Gastrocnemius medialis (tissue), 4 donors: ENCODE measurements at places on chromosomes 2 and 18. TPM values are rescaled to one million over a fixed set of nuclear protein-coding genes. Genes with fewer than 3 reads are reported as not detected.

The LGALSL gene
- 3.8 TPM for total RNA-seq

The UGT1A3 gene
- total RNA-seq: not detected

The NR4A2 gene
- total RNA-seq: 1.6 TPM

The AOX1 gene
- 22.1 TPM for total RNA-seq

The POTEI gene
- not detected for total RNA-seq

The ANKRD30BL gene
- total RNA-seq: not detected

The FBXO15 gene
- total RNA-seq: not detected

The CLHC1 gene
- 4.9 TPM for total RNA-seq

The COL3A1 gene
- 16.2 TPM for total RNA-seq

The TRIM43 gene
- not detected for total RNA-seq

The TUBA3E gene
- not detected for total RNA-seq

The EFR3B gene
- 0.68 TPM for total RNA-seq

The TFCP2L1 gene
- 2.2 TPM for total RNA-seq

The PUM2 gene
- 36.4 TPM for total RNA-seq

The SATB2 gene
- total RNA-seq: 5.7 TPM

The RUFY4 gene
- total RNA-seq: not detected

The KIAA2012 gene
- total RNA-seq: not detected
